Thyroid gland (tissue), 4 donors: ENCODE measurements at places on chromosomes 11 and 22. TPM values are rescaled to one million over a fixed set of nuclear protein-coding genes. Genes with fewer than 3 reads are reported as not detected.

- no peak for DNase-seq
Observed at GRCh38 chr11:88656283-88656682, 318.7 kb upstream of the CTSC start.

- DNase-seq, result no peak
Observed at GRCh38 chr11:30346068-30346688, 23.3 kb downstream of the ARL14EP start.

Gene OAF
- total RNA-seq, result 39.8 TPM

Gene IL18
- total RNA-seq, result 12.1 TPM

- no peak for DNase-seq
Observed at GRCh38 chr11:18304745-18305144, 17.2 kb downstream of the HPS5 start.

GRCh38 chr22:37133304-37134018 is 16.3 kb downstream of the IL2RB start:
- DNase-seq, result no peak

Gene CECR2
- 1.5 TPM for total RNA-seq

Gene SLC37A2
- total RNA-seq, result 3.5 TPM

Gene SERHL2
- not detected for total RNA-seq
